ENCODE measurements at places on chromosomes 12 and 14. TPM values are rescaled to one million over a fixed set of nuclear protein-coding genes. Genes with fewer than 3 reads are reported as not detected.

The TUNAR gene
- total RNA-seq = 0.92 TPM

The C12orf54 gene
- total RNA-seq = 1.2 TPM

The WIF1 gene
- total RNA-seq = 3.2 TPM

The ACRBP gene
- total RNA-seq = 0.64 TPM

The ANO2 gene
- 6.7 TPM for total RNA-seq

The KANSL2 gene
- 54.1 TPM for total RNA-seq

The FZD10 gene
- total RNA-seq = 2.4 TPM

The HELB gene
- 3.3 TPM for total RNA-seq

The GYS2 gene
- total RNA-seq = not detected

The TGM1 gene
- total RNA-seq = 8.0 TPM

The CD163L1 gene
- total RNA-seq = 0.80 TPM

The PRIMA1 gene
- 4.2 TPM for total RNA-seq

The WNT1 gene
- total RNA-seq = not detected

The CCDC177 gene
- total RNA-seq = not detected

The PTGER2 gene
- total RNA-seq = 6.7 TPM

All from ovary (tissue), 10 donors.